HCT116 (cell line): ENCODE measurements at places on chromosomes 11 and 22.

GRCh38 chr11:65187146-65187675, 5.5 kb downstream of the CAPN1 start:
- DNase-seq: no peak

DNA sequence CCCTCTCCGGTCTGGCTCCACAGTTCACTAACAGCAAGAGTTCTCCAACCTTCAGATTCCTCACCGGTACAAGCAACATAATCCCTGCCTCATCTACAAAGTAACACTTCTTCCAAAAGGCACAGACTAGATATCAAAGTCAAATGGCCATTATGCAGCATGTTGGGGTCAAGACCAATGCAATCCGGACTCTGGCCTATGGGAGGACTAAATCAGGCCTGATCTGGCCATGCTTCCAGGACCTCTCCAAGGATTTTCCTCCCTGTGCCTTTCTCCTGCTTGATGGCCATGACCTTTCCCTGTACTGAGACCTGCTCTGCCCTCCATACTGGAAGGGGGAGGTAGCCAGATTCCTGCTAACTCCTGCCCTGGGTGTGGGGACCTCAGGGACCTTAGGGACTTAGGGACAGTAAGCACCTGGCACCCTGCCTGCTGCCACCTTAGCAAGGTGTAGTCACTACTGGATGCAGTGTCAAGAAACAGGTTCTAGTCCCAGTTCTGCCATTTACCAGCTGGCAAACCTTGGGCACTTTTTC, 6.7 kb downstream of the TBC1D10A start:
- DNase-seq: no peak

DNA sequence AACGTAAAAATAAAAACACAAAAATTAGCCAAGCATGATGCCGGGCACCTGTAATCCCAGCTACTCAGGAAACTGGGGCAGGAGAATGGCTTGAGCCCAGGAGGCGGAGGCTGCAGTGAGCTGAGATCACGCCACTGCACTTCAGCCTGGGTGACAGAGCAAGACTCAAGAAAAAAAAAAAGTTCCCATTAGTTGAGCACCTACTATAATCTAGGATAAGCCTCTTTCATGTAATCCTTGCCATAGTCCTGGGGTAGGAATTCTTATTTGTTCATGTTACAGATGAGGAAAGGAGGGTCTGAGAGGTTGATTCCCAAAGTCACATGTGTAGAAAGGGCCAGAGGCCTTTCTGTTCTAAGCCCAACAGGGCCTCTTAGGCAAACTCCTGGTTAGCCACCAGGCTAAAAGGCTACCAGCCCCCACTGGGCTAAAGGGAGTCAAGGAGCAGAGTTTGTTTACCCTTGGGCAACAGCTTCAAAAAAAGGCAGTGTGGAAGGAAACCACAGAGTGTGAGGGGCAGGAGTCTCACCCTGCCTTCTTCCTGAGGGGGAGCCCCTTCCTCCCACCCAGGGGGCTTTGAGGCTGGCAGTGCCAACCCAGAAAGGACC, 21.6 kb upstream of the CSNK1E start:
- DNase-seq: no peak

- no peak for DNase-seq
These were observed 178.7 kb downstream of the CADM1 start for GRCh38 chr11:115325523-115325922.

- no peak for DNase-seq
These were observed 5.0 kb downstream of the CAPN1 start for GRCh38 chr11:65186701-65187100.

GRCh38 chr11:133720951-133721350, 124.4 kb downstream of the SPATA19 start:
- no peak for DNase-seq

DNA sequence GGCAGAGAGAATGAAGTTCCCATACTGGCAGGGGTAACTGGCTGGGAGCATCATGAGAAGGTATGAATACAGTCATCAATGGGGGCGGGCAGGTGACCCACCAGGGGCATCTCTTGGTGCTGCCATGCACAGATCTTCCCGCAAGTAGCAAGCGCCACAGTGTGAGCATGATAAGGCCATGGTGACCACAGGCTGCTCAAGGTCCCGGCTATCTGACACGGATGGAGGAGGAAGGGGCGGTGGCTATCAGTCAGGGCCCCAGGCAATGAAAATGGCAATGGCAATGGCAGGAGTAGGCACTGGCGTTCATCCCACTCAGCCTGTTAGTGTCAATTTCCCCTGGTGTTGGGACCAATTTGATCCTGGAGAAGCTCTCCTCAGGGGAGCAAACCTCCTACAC, 21.6 kb downstream of the ASCL2 start:
- no peak for DNase-seq
